ENCODE measurements at places on chromosomes 7 and 10. TPM values are rescaled to one million over a fixed set of nuclear protein-coding genes. Genes with fewer than 3 reads are reported as not detected.

Gene SORBS1
- total RNA-seq = 0.38 TPM

Gene GNAI1
- 27.2 TPM for total RNA-seq

Gene CRPPA
- total RNA-seq = 0.64 TPM

Gene GHRHR
- total RNA-seq = not detected

Gene CREB5
- 4.4 TPM for total RNA-seq

Gene ZNF804B
- not detected for total RNA-seq

Gene TCAF2
- total RNA-seq = 1.8 TPM

Gene ADAMTS14
- total RNA-seq = 0.11 TPM

Gene BTBD16
- total RNA-seq = 0.43 TPM

Gene TSPAN13
- total RNA-seq = 14.4 TPM

Gene CPA4
- total RNA-seq = 6.3 TPM

Gene GPR37
- total RNA-seq = 0.54 TPM

Gene EBLN1
- total RNA-seq = not detected

Gene GNG11
- 32.2 TPM for total RNA-seq

Gene FFAR4
- total RNA-seq = 0.13 TPM

Gene CDH23
- total RNA-seq = 3.2 TPM

Gene CCDC172
- total RNA-seq = not detected

Gene PLEKHS1
- total RNA-seq = 0.04 TPM

Gene TRIM73
- total RNA-seq = 2.7 TPM
